ENCODE measurements at places on chromosomes 1 and 21.

DNA sequence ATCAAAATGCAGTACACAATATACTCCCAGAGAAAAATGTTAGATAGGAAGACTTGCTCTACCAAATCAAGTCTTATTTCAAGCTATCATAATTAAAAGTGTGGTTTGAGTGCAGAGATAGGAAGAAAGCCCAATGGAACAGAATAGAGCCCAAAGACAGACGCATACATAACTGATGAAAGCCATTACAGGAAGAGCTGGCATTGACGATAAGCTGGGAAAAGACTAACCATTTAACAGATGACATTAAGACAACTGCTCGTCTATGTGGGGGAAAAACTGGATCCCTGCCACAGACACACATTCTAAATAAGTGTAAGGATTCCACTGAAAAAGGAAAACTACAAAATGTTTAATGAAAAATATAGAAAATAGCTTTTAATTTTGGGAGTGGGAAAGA lies 85.5 kb downstream of the NGF start:
- no peak for DNase-seq

- DNase-seq, result no peak
Observed at GRCh38 chr21:38436341-38436740, 61.9 kb downstream of the ERG start.

- DNase-seq, result no peak
Observed at GRCh38 chr1:87197641-87198040, 131.0 kb upstream of the LMO4 start.

DNA sequence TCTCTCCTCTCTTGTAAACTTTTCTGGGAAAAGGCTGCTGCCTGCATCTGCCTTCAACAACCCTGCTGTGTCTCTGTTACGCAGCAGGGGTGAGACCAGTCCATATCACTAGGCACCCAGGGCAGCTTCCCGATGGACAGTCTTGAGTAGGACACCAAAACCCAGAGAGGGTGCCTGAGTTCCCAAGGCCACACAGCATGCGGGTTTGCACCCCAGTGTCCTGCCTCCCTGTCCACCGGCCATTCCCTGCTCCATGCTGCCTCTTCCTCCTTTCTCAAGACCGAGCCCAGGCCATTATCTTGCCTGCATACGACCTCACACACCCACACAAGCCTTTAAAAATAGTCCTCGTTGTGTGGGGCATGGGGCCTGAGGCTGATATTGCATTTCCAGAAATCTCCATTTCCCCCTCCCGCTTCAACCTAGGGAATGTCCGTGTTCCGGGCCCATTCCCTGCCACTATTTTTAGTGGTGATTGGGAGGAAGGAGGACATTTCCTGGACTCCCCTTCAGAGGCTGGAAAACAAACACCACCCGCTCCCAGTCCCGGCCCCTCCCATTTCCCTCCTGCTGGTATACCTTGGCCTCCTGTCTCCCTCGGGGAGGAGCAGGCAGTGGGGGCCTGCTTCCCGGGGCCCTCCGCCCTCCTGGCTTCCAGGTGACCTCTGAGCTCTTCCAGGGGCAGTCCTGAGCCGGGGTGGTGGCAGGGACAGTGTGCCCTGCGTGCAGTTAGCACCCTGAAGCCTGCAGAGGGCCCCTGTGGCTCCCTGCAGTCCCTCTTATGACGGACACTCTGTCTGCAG lies 132.4 kb upstream of the TMEM51 start:
- DNase-seq, result no peak

DNA sequence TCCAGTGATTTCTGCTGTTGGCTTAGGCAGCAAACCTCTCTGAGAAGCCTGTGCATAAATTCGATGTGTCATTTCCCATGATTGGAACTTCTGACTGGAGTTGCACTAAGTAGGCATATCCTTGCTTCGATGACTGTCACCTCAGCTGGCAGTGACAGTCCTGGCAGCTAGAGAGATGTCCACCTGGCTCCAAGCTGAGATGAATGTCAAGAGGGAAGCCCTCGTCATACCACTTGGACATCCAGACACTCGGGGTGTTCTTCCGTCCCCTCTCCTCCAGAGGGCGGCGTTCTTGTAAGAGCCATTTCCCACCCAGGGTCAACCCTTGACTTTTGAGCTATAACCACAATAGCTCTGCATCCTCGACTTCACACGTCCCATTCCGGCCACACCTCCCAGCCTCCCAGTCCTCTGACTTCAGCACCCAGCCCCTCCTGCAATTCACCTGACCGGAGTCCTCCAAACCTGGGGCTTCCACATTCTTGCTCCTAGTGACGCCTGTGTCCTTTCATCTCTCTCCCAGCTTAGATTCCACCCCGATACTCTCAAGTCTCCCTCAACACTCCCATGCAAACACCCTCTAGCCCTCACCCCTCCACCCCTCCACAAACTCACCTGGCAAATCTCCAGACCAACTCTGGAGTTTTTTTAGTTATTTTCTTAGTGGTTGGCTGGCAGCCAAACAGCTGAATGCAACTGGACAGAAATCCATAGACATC lies 17.3 kb downstream of the CA6 start:
- no peak for DNase-seq

- no peak for DNase-seq
Observed at GRCh38 chr1:241612533-241613477, 27.4 kb downstream of the CHML start.

Measured in stimulated activated CD8-positive, alpha-beta memory T cell treated with anti-CD3 and anti-CD28 coated beads, Interleukin-15, amount 100 ng/mL, for 4 hours (primary cell).